IPS DF 6.9 (cell line): ENCODE measurements at places on chromosomes 7 and 10.

DNA sequence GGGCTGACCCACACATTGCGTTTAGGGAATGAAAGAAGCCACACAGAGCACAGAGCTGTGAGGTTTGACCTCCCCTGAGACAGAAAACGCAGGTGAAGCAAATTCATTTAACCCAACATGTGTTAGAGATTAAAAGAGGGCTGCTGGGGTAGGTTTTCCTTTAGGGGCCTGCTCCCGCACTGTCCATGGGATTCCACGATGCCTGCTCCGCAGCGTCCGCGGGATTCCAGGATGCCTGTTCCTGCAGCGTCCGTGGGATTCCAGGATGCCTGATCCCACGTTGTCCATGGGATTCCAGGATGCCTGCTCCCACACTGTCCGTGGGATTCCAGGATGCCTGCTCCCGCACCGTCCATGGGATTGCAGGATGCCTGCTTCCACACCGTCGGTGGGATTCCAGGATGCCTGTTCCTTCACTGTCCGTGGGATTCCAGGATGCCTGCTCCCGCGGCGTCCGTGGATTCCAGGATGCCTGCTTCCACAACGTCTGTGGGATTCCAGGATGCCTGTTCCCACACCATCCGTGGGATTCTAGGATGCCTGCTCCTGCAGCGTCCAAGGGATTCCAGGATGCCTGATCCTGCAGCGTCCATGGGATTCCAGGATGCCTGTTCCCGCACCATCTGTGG lies 78.7 kb downstream of the VIPR2 start:
- no peak for DNase-seq

- no peak for DNase-seq
These were observed 55.0 kb downstream of the PIK3AP1 start for GRCh38 chr10:96665306-96665705.

- DNase-seq: no peak
These were observed 134.9 kb upstream of the RSU1 start for GRCh38 chr10:16952080-16952479.

- no peak for DNase-seq
These were observed 192.1 kb downstream of the LRMDA start for GRCh38 chr10:75623310-75624093.

DNA sequence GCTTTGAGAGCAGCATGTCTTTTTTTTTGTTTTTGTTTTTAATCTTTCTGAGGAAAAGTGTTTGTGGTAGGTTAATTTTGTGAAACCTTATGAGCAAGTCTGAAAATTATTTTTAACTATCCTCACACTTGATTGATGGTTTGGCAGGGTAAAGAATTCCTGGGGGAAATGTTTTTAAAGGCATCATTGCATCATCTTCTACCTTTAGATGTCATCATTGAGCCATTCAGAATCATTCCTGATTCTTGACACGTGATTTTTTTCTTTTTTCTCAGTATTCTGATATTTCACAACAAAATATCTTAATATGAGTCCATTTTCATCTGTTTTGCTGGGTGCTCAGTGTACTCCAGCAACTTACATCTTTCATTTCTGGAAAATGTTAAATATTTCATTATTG lies 28.3 kb downstream of the PALS2 start:
- DNase-seq: no peak

DNA sequence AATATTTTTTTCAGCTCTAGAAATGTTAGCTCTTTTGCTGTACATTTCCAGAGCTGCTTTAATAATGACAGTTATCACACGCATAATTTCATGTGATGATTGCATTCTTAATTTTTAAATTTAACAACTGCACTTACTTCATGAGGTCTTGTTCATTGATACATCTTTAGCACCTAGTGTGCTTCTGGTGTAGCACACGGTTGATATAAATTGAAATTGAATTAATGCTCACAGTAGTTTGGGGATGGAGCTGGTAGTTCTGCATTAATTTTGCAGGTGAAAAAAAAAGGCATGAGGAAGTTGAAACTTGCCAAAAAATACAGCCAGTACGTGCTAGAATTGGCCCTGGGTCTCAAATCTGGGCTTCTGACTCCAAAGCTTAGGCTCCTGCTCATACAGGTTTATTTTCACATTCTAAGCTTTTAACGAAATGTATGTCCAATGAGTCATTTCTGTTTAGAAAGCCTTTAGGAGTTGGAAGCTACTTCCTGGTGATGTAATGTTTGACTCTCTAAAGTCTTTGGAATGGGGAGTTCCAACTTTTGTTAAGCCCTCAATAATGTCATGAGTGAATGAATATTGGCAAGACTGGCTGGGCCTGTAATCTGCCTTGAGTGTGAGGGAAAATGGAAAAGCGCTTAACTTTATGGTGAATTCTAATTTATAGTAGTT lies 62.5 kb downstream of the DAGLB start:
- DNase-seq: no peak
